ENCODE measurements at places on chromosomes 7 and 10.

DNA sequence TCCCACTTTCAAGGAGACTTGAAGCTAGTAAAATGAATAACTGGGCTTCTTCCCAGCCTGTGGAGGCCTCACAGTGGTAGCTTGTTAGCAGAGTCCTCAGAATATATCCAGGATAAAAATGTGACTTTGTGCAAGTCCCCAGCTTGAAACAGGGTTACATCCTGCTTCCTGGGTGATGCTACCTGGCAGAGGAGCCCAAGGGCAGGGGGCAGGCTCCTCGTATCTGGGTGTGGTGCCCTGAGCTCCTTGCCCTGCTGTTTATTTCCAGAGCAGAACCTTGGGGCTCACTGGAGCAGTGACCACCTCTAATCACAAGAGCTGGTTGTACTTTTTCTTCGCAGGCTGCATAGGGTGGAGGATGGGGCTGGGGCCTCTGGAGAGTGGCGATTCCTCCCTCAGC is 94.8 kb downstream of the GRK5 start:
- no peak for DNase-seq

DNA sequence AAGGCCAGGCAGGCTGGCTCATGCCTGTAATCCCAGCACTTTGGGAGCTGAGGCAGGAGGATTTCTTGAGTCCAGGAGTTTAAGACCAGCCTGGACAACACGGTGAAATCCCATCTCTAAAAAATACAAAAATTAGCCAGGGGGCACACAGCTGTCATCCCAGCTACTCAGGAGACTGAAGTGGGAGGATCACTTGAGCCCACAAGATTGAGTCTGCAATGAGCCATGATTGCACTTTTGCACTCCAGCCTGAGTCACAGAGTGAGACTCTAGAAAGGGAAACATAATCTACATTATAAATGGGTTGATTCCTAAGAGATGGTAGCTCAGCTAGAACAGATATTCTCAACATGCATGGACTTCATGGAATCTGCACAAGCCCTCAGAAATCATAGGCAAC is 6.3 kb upstream of the LIPF start:
- no peak for DNase-seq

- no peak for DNase-seq
Measured at GRCh38 chr7:32605032-32605431, 109.7 kb downstream of the AVL9 start.

GRCh38 chr10:95237376-95238170 is 43.5 kb downstream of the ACSM6 start:
- no peak for DNase-seq

DNA sequence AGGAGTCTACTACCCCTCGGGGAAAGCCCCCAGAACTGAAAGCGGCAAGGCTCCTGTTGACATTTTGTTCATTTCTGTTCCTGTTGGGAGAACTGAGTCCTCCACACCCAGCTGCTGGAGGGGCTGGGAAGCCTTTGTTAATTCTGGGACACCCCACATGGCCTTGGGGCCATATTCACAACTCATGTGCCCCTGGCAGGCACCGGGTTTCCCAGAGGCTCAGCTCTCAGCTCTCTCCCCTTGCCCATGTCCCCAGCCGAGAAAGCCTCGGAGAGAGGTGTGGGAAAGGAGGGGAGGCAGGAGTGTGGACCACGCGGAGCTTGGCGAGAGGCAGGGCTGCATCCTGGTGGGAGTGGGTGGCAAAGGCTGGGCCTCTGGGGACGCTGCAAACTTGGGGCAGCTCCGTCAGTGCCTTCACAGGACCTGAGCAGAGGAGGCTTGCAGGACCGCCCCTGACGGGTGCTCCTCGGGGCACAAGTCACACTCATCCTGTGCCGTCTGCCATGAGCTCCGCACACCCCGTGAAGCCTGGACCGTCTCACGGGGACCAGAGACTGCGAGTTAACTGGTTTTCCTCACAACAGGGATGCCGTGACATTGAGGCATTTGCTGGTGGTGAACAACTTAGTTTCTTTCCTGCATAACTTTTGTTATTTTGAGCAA is 140.9 kb downstream of the DNAJB6 start:
- DNase-seq = no peak

Measured in HTR-8/SVneo (cell line).